Memory B cell (primary cell): ENCODE measurements at places on chromosomes 2 and 18.

GRCh38 chr18:41644466-41644865 lies 310.6 kb upstream of the PIK3C3 start:
- no peak for DNase-seq

DNA sequence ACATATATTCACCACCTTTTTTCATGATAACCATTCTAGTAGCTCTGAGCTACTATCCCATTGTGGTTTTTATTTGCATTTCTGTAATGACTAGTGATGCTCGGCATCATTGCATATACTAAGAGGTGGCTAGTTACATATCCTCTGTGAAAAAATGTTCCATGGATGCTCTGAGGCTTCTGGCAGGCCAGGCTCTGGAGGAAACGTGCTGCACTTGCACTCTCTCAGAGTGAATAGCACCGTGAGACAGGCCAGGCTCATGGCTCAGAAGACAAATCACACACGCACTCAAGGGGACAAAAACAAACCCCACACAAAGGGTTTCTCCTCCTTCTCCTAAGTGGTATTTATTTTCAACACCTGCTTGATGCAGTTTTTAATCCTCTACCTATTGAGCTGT lies 1085.3 kb upstream of the CNTNAP5 start:
- DNase-seq = no peak

DNA sequence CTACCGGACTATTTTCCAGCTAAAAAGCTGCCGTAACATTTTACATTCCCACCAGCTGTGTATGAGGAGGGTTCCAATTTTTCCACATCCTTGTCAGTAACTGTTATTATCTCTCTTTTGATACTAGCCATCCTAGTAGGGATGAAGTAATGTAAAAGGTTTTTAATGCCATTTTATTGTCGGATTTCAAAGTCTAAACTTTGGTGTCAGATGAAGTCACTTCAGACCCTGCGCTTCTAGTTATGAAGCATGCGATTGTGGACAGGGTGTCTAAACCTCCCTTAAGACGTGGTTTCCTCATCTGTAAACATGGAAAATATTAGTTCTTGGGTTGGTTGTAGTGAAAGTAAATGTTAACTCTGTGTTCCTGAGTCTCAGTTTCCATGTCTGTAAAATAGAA lies 4.7 kb downstream of the DGKD start:
- DNase-seq = no peak

DNA sequence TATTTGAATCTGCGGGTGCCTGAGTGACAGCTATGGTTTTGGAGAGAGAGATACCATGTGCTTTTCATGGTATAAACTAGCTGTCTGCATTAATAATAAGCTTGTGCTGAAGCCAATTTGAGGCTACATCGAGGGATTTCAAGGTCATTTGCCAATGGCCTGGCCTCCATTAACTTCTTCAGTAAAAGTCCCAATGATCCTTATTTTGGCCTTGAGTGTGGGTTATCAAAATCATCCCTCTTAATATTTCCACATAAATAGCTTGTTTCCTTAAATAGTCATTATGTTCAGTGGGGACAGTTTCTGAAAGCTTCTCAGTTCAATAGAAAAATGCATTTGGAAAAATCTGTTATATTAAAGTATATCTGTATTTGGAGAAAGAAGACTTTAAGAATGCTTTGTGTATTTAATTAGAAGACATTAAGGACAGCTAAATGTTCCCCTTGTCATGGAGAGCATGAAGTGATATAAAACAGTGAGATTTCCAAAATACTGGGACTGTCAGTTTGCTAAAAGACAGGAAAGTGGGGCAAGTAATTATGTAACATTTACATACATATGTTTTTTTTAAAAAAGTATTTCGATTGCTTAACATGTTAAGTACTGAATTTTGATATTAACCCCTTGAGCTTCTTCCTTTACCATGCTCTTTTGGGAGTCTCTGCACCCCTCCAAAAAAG lies 355.5 kb upstream of the ZEB2 start:
- DNase-seq = no peak

DNA sequence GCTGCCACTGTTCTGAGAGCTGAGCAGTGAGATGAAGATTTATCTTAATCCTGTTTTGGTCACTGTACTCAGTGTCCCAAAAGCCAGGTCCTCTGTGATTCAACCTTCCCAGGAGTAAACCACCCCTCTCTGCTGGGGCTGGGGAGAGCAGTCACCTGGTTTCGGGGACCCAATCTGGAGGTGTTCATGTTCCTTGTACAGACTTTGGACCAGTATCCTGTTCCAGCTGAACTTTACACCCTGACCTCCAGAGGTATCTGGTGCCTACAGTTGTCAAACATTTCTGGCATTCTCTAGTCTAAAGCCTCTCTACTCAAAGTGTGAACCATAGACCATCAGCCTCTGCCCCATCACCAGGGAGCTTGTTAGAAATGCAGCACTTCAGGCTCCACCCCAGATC lies 22.1 kb downstream of the CERS6 start:
- no peak for DNase-seq

- no peak for DNase-seq
These were observed 158.9 kb downstream of the NEB start for GRCh38 chr2:151575338-151575737.
